ENCODE measurements at places on chromosomes 5 and 9.

DNA sequence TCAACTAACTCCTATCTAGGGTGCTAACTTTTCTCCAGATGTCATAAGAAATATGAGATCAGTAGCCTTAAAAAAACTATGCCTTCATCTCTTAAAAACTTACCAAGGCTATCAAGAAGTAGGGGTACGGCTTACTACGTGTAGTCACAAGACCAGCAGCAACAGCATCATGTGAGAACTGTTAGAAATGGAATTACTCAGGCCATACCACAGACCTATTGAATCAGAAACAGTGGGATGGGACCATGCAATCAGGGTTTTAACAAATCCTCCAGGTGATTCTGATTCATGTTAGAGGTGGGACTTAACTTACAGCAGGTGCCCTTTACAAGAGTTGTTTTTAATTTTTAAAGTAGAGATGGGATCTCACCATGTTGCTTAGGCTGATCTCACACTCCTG, 4.6 kb downstream of the IFNE start:
- no peak for DNase-seq

- no peak for DNase-seq
Measured at GRCh38 chr5:96788112-96788749, 19.5 kb downstream of the ERAP1 start.

- DNase-seq: no peak
Measured at GRCh38 chr5:107389130-107389774, 281.5 kb downstream of the EFNA5 start.

DNA sequence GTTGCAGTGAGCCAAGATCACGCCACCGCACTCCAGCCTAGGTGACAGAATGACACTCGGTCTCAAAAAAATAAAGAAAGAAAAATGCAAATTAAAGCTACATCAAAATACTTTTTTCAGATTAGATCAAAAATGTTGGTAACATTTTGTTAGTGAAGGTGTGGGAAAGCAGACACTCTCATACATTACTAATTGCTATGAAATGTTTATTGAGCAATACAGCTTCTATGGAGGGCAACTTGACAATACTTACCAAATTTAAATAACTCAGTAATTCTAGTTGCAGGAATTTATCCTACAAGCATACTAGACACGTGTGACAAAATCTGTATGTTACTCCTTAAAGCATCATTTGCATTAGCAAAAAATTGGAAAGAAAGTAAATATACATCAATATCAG, 4.1 kb downstream of the TRIM23 start:
- no peak for DNase-seq

GRCh38 chr5:122258241-122258640, 53.8 kb upstream of the SNCAIP start:
- no peak for DNase-seq

GRCh38 chr9:124621371-124622328, 114.5 kb upstream of the NR5A1 start:
- no peak for DNase-seq

DNA sequence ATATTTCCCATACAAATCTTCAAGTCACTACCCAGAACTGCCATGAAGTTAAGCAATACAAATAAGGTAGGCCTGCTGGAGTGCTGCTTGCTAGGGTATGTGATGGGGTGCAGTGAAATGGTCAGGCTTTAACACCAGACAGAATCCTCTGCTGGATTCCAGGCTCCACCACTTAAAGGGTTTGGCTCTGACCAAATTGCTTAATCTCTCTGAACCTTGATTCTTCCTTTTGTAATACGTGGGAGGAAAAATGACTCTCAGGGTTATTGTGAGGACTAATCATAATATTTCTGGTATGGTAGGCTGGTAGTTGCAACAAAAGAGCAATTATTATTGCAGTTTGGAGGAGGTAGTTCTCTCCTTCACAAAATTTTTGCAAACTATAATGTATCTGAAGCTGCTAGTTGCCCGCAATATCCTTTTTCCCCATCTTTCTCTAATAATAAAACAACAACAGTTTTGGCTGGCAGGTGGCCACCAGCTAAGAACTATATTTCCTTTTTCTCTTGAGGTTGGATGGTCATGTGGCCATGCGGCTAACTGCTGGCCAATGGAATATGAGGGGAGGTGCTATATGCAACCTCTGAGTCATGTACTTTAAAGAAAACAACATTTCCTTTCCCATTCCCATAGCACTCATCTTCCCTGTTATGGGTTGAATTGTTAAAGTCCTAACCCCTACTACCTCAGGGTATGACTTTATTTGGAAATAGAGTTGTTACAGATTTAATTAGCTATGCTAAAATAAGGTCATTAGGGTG, 44.1 kb downstream of the CCL28 start:
- DNase-seq: no peak

DNA sequence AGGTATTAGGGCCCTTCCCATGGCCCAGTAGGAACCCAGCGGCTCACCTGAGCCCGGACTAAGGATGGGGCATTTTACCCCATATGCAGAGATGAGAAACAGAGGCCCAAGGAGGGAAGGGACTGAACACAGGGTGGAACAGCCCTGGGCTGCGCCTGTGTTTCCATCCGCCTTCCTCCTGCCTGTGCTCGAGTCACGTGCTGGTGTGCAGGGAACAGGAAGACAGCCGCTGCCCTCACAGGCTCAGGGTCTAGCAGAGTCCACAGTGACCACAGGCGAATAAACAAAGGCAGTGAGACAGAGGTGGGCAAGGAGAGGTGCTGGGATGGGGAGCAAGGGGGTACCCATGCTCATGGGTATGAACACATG, 129.4 kb downstream of the C9orf50 start:
- DNase-seq: no peak

DNA sequence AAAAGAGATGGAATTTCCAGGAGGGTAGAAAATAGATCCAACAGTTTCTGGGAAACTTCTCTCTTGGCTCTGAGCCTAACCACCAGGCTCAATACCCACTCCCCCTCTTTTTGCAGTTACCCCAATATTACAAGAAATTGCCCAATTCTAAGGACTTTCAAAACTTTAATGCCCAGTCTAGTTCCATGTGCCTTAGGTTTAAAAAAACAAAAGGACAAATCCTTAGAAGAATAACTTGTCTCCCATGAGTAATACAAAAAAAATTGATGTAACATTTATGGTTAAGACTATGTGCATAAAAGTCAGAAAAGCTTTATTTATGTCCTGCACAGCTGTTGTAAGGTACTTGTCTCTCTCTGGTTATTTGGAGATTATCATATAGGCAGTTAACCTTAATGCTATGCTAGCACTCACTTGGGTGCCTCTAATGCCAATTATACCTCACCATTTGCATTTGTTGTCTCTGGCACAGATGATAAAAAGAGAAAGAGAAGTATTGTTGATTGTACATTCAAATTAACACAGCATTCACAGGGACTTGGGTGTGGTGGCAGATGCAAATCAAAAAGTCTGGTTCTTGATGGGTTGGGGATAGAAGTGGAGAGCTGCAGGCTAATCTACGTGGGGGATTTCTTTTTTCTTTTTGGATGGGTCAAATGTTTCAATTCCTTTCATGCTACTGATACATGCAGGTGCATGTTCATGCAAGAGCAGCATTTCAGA, 159.4 kb downstream of the PIK3R1 start:
- DNase-seq: no peak

- no peak for DNase-seq
Measured at GRCh38 chr5:168017313-168017712, 274.1 kb upstream of the WWC1 start.

DNA sequence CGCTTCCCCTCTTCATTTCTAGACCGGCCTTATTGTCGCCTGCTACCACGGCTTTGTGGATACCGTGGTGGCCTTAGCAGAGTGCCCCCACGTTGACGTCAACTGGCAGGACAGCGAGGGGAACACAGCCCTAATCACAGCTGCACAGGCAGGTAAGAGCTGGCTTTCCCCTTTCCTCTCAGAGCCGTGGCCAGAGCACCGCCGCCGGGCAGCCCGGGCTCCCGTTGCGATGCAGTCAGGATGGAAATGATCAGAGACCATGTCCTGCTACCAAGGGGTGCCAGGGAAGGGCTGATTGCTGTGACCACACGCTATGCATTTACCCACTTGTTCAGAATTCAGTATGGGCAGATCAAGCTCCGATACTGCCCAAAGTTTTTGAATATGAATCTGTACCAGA, 54.4 kb downstream of the ANKRD33B start:
- no peak for DNase-seq

Data from activated CD8-positive, alpha-beta memory T cell treated with anti-CD3 and anti-CD28 coated beads for 1 hour (primary cell).